Stimulated activated CD8-positive, alpha-beta memory T cell treated with anti-CD3 and anti-CD28 coated beads, Interleukin-7, amount 100 ng/mL, for 1 hour (primary cell): ENCODE measurements at places on chromosomes 3 and 15.

GRCh38 chr3:49813497-49814174 is at the start of gene UBA7:
Gene UBA7 (minus strand): TSS chr3:49813953. CDS start chr3:49813787, 166 bp downstream.
- no peak for DNase-seq

- DNase-seq = no peak
Measured at GRCh38 chr3:149373235-149374125, 4.0 kb downstream of the TM4SF1 start.

- DNase-seq = no peak
Measured at GRCh38 chr3:182214416-182214815, 502.7 kb downstream of the SOX2 start.

DNA sequence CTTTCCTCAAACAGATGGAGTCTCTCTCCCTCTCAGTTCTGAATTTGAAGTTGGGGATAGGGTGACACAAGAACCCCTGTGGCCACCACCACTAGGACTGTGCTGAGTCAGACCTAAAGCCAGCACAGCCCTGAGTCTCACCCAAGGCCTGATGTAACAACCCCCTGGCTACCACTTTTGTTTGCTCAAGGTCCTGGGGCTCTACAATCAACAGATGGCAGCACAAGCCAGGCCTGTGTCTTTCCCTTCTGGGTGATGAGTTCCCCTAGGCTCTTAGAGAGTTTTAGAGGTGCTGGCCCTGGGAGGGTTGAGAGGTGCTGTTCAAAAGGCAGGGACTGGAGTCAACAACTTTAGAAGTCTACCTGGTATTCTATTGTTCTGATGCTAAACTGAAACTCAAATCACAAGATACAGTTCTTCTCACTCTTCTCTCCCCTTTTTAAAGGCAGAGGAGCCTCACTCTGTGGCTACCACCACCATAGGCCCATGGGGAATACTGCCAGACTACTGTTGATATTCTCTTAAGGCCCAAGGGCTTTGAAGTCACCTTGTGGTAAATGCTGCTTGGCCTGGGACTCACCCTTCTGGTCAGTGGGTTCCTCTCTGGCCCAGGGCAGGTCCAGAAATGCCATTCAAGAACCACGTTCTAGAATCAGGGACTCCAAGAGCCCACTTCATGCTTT is 6.5 kb downstream of the OR5K4 start:
- no peak for DNase-seq

GRCh38 chr3:141337523-141337854 is 30.8 kb upstream of the ZBTB38 start:
- no peak for DNase-seq

- DNase-seq = no peak
Measured at GRCh38 chr3:89332793-89333192, 225.4 kb downstream of the EPHA3 start.

- no peak for DNase-seq
Measured at GRCh38 chr3:112464264-112464663, 35.0 kb downstream of the BTLA start.

- no peak for DNase-seq
Measured at GRCh38 chr3:59234884-59235633, 185.2 kb upstream of the CFAP20DC start.

GRCh38 chr3:10363935-10364334 is 43.0 kb upstream of the SEC13 start:
- no peak for DNase-seq

DNA sequence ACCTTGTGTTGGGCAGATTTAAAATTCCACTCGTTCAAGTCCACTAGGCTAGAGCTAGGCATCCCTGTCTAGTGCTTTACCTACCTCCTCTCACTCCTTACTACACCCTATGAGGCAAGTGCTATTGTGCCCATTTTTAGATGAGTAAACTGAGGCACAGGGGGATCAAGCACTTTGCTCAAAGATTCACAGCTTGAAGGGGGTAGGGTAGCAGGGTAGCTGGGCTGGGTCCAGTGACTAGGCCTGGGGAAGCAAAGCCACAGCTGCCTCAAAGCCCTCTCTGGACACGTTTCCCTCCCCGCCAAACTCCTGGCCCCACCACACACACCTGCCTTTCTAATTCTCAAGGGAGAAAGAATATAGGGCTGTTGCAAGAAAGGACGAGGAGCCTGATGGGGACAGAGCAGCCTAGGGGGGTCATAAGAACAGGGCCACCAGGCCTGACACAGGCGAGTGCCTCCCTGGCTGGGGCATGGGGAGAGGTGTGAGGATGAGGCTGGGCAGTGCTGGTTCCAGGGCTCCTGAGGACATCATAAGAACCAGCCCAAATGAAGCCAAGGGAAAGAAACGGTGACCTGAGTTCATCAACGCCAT is 34.8 kb upstream of the SFMBT1 start:
- DNase-seq = no peak

GRCh38 chr3:156170571-156170970 is 50.2 kb downstream of the KCNAB1 start:
- DNase-seq = no peak

DNA sequence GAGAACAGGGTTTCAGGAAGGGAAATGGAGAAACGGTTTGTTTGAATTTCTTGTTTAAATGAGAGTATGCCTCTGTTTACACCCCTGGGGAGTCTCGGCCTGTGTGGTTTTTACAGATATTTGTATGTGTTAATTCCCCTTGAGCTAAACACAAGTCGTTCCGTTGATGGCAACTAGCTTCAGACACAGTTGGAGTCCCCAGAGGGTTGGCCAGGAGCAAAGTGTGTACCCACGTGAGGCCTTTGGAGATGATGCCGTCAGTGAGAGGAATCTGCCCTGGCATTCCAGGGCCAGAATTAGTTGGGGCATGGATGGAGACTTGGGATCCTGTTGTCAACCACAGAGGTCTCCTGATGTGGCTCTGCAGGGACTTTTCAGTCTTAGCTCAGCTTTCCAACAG is 44.0 kb downstream of the CEMIP start:
- no peak for DNase-seq

- DNase-seq = no peak
Measured at GRCh38 chr15:29259233-29259632, 10.4 kb downstream of the NSMCE3 start.

DNA sequence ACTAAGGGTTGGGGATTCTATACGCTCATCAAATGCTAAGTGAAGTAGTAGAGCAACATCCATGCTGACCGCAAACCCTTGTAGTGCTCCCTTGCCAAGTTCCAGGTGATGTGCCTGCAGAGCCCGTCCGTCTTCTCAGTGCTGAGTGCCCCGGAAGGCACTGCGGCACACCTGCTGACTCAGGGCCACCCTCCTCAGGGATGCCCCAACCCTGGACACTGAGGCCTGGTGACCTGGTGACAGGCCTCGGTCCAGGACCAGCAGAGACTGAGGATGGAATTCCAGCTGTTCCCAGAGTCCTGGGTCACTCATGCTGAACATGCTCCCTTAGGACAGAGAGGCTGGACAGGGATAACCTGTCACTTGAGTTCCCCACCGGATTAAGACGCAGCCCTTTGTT is 422.5 kb downstream of the OCA2 start:
- no peak for DNase-seq

DNA sequence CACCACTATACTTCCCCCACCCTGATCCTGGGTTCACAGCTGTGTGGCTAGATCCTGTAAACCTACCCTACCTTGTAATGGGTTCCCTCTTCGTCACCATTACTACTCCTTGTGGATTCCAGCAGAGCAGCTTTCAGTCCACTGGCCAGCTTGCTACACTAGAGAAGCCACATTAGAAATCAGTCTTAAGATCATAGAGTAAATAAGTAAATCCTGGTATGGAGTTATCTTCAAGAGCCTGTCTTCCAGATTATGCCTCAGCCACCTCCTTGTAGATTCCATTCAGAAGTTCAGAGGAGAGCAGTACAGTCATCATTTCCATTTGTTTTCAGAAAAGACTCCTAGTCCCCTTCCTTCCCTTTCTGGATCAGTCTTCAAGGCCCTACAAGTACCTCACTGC is 123.7 kb downstream of the ALDH1A2 start:
- DNase-seq = no peak

- DNase-seq = no peak
Measured at GRCh38 chr3:112779558-112780480, 66.8 kb downstream of the CD200R1L start.

GRCh38 chr3:124627501-124627908 is 102.7 kb upstream of the UMPS start:
- DNase-seq = no peak

DNA sequence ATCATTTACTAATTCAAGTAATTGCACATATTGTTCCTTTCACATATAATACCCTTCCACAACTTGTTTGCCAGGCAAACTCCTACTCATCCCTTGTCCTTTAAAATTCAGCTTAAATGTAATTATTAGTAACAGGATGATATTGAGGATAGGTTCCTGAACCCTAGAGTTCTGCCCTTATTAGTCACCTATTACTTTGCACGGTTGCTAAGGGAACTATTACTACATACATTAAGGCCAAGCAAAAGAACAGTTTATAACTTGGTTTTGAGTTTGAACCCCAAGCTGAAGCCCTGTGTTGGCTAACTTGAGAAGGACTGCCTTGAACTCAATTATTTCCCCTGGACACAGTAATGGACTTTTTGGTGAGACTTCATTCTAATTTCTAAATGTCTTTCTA is 529.7 kb downstream of the IGSF11 start:
- no peak for DNase-seq

- no peak for DNase-seq
Measured at GRCh38 chr3:48433472-48434118, 3.7 kb upstream of the PLXNB1 start.

GRCh38 chr3:17111586-17111985 is 226.8 kb downstream of the PLCL2 start:
- DNase-seq = no peak

DNA sequence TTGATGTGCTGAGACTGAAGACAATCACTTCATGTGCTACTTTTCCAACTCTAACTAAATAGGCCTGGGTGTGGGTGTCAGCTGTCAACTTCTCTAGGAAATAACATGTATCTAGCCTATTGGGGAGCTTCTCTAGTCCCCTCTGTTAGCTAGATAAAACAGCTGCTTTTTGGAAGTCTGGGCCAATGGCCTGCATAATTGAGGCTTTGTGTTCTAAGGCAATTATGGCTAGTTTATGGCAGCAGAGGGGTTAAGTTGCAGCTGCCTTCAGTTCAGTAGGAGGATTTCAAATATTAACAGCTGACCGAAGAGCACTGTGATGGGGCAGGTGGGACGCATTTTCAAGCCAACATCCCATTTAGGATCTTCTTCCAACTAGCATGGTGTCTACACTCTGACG is 6.4 kb downstream of the COL8A1 start:
- DNase-seq = no peak

- DNase-seq = no peak
Measured at GRCh38 chr3:153245661-153246060, 83.6 kb downstream of the RAP2B start.

- DNase-seq = no peak
Measured at GRCh38 chr15:58374147-58374546, 57.6 kb upstream of the LIPC start.

DNA sequence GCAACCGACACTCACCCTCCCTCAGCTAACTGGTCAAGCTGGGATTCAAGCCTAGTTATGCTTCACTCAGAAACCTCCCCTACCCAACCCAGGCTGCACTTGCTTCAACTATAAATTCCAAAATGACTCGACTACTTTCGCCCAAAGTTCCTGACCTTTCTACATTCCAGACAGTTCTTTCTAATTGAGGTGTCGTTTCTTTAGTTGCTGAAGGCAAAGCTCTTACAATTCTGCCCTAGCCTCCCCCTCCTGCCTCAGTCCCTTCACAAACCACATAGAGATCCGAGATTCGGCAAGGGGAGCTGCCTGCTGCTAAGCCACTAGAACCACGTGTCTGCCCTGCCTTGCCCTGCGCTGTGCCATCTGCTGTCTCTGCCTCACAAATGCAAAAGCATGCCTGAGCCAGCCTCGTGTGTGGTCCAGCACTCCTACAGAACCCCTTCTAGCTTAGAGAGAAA is 74.7 kb upstream of the SH3GL3 start:
- DNase-seq = no peak

GRCh38 chr3:59436164-59436958 is 386.5 kb upstream of the CFAP20DC start:
- DNase-seq = no peak

GRCh38 chr3:168021737-168022450 is 73.8 kb downstream of the GOLIM4 start:
- DNase-seq = no peak

GRCh38 chr15:88397506-88397905 is 69.7 kb downstream of the MRPL46 start:
- no peak for DNase-seq

DNA sequence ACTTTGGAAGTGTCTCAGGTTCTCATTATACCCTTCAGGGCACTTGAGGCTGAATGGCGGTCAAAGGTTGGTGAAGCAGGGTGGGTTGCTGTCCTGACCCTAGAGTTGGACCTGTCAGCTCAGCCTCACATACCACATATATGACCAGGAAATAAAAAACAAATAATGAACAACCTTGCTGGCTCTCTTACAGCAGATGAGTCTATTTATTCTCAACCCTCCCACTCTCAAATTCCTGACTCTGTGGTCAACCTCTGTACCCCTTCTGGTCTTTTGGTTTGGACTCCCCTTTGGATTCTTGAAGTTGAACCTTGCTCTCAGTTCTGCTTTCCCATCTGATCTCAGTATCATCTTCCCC is 16.9 kb downstream of the PPP2R3A start:
- no peak for DNase-seq

DNA sequence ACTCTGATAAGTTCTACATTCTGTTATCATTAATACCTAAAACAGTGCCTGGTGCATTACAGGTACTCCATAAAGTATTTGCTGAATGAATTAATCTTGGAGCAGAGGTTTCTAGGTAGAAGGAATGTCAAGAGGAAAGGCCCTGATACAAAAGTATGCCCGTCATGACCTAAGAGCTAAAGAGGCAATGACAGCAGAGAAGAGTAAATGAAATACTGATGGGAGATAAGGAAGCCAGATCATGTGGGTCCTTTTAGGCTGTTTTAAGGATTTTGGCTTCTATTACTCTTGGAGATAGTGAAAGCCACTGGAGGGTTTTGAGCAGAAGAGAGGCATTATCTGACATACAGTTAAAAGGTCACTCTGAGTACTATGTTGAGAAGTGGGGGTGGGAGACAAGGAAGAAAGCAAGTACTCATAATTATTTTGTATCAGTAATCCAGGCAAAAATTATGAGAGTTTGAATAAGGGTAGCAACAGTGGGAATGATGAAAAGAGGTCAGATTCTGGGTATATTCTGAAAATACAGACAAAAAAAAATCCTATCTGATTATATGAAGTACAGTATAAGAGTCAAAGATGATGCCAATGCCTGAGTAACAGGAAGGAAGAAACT is 48.3 kb downstream of the DENND4A start:
- no peak for DNase-seq

- DNase-seq = no peak
Measured at GRCh38 chr3:165192610-165193192, 3.5 kb downstream of the SLITRK3 start.

GRCh38 chr3:100076731-100077529 is 37.4 kb downstream of the FILIP1L start:
- DNase-seq = no peak

- DNase-seq = no peak
Measured at GRCh38 chr3:53114412-53115074, 15.7 kb downstream of the RFT1 start.
